ENCODE measurements at places on chromosomes 4 and X.

DNA sequence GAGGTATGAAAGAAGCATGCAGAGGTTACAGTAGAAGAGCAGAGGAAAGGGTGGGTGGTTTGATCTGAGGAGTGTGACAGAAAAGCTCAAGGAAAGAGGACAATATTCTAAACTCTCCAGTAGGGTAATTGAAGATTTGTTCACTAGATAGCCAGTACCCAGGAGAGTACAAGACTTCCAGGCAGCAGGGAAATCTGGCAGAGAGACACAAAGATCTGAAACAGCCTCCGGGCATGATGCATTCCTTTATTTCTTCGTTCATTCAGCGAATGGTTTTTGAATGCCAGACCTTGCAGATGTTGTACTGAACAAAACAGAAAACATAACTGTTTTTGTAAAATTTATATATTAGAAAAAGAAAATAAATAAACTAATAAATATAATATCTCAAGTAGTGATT is 766.6 kb downstream of the FAT4 start:
- DNase-seq: no peak

GRCh38 chr4:36979533-36979932 is 265.0 kb upstream of the NWD2 start:
- DNase-seq: no peak

GRCh38 chrX:12319003-12319519 is 180.8 kb downstream of the FRMPD4 start:
- no peak for DNase-seq

- no peak for DNase-seq
Measured at GRCh38 chrX:23919706-23920320, 12.0 kb downstream of the CXorf58 start.

GRCh38 chrX:153662266-153662665 is 11.3 kb downstream of the PNCK start:
- peak; percentile 63 for DNase-seq

- DNase-seq: no peak
Measured at GRCh38 chrX:116290359-116290758, 119.8 kb downstream of the AGTR2 start.

DNA sequence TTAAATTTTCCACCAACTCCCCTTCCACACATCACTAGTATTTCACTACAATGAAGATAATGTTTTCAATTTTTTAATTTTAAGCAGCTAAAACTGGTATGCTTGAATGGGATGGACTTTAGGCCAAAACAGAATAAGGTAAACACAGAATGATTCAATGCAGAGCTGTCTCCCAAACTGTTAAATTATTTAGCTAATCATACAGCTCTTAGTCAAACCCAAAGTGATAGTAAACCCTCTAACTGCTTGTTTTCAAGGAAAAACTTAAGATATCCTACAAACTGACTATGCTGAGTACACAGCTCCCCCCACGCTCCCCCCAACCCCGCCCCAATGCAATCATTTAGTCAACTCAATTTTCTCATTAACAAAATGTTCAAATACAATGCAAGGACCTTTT is 30.2 kb downstream of the CNOT6L start:
- DNase-seq: no peak

- DNase-seq: no peak
Measured at GRCh38 chr4:27018076-27018475, 157.4 kb downstream of the STIM2 start.

DNA sequence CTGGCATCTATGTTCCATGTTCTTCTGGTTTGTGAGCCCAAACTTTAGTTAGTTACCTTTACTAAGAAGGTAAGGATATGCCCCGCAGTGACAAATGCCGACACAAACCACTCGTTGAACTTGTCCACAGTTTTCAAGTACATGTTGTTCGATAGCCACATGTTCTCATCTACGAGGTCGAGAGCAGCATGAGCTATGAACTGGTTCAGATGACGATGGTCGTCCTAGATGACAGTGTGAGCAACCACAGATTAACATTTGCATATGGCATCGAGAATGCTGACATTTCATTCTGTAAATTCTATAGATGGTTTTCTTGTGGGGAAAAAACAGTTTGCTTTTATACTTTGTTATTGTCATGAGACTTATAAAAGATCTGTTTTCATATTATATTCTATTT is 18.0 kb downstream of the TRAPPC2 start:
- DNase-seq: no peak

- no peak for DNase-seq
Measured at GRCh38 chrX:121256647-121257046, 209.2 kb downstream of the GLUD2 start.

GRCh38 chr4:89136525-89136924 is 25.2 kb downstream of the TIGD2 start:
- DNase-seq: no peak

DNA sequence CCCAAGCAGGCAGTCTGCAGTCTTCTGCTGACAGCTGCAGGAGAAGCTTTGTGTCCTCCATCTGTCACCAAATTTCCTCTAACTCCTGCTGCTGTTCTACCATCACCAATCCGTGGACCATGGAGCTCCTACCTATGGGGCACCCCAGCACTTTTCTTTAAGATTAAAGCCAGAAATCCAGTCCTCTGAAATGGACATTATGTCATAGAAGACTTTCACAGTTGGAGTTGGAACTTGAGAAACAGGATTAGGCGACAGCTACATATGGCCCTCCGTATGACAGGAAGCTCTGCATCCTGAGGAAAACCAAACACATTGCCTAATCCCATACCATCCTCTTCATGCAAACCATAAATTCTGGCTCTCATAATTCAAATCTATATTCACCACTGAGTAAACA is 470.6 kb upstream of the GALNTL6 start:
- DNase-seq: no peak

DNA sequence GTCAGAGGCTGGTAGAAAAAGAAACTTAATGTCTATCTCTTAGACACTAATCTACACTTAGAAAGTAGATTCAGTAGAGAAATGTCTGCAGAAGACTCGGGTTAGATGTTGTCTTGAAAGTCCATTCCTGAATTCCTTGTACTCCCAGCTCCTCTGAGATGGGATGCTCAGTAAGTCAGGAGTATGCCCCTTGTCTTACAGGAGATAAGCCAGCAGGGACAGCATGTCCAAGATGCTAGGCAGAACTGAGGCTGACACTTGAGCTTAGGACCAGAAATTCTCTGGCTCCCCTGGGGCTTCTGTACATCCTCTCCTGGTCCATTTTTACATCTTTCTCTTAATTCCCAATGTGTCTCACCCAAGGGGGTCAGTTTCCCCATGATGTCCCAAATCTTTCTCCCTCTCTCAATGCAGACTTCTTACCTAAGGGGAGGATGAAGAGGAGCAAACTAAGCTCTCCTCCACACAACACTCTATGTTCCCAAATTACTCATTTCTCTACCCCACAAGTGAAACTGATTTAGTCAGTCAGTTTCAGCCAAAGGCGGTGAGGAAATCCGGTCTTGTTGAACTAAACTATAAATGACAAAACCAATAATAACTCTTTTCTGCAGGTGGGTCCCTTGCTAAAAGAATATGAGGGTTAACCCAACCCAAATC is 558.2 kb upstream of the DIPK2B start:
- no peak for DNase-seq

- DNase-seq: no peak
Measured at GRCh38 chrX:40952855-40953254, 132.4 kb upstream of the USP9X start.

GRCh38 chr4:7005571-7005970 is 37.6 kb upstream of the TADA2B start:
- no peak for DNase-seq

DNA sequence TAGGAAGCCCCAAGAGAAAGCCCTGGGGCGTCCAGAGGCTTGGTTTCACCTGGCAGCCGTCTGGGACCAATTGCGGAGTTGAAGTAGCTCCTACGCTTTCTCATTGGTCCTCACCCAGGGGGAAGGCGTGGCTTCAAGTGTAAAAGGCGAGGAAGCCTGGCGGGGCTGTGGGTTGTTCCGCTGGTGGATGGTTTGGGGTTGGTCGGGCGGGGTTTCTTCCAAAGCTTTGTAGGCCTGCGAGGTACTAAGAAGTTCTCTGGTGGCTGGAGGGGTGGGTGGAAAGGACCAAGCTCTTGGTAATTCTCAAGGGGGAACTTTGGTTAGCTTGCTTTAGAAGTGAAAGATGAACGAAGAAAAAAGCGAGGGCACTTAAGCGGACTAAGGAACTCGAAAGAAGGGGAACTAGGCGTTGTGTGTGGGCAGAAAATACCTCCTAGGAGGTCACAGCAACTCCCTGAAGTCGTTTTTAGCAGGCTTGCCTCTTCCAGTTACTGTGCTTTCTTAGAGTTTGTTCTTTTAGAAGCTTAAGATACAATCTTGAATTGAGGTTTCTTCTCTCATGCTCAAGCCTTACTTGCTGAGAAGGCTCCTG is 36.6 kb downstream of the CCNG2 start:
- peak; percentile 59 for DNase-seq

- DNase-seq: no peak
Measured at GRCh38 chr4:147020456-147020855, 74.8 kb upstream of the TTC29 start.

DNA sequence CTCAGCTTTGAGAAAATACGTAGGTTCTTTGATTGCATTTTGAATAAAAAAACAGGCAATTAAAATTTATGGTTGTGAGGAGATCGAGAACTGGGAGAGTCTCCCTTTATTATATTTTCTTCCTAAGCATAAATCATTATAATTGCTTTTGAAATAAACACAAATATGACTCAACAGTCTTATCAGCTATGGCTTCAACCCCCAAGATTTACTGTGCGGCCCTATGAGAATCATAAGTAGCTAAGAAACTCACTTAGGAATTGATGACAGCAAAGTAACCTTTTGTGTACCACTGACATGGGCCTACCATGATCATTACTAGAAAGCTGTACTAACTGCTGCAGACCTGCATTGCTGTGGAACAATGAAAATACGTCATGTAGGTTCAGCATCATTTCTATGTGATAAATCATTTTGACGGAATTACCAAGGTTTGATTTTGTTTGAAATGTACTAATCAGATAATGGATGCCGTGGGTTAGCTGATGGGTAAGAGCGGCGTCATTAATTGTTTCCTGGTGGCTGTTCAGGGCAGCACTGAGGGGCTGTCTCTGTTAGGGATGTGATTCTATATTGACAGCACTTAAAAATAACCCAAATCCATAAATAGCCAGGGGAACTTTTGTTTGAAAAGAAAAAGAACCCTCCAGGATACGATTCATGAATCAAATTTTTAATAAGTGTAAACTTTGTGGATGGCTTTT is 51.5 kb upstream of the GPRIN3 start:
- no peak for DNase-seq

DNA sequence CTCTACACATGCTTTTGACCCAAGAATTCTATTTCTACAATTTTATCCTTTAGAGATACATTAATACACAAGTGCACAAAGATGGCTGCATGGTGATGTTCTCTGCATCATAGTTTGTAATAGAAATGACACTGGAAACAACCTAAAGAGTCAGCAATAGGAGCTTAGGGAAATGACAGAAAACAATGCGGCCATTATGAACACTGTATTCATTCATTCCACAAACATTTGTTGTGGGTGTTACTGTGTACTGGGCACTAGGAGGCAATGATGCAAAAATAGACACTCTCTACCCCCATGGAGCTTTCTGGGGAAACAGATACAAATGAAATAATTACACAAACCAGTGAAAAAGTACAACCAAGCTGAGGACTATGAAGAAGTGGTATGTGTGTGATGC is 32.0 kb downstream of the IDS start:
- no peak for DNase-seq

- DNase-seq: no peak
Measured at GRCh38 chrX:3448563-3448962, 102.1 kb upstream of the MXRA5 start.

DNA sequence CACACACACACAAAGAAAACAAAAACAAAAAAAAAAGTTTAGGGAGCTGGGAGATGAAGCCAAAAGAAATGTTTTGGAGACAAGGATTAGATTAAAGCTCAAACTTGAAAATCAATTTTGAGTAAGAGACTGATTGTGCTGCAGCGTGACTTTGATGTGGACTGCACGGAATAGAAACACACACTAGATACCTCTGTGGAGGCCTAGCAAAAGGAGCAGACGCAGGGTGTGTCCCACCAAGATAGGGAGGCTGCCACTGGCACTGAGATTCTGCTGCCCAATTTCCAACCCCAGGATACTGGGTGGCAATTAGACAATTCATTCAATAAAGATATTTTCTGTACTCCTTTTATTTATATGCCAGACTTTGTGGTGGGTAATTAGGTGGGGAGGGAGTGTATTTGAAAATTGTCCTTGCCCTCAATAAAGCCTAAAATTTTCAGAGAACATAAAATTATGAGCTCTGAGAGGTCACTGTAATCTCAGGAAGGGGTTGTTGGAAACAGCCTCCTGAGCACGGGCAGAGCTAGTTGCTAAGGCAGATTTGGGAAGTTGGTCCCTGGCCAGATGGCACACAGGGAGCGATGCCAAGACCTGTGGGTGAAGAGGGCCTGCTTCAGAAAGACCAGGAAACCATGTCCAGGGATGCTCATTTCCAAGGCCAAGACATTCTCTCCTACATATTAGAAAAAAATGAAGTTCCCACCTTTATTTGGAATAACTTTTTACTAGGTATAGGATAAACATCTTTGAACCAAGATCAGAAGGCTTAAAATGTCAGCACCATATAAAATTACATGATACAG is 1.9 kb upstream of the PPP3CA start:
- no peak for DNase-seq

DNA sequence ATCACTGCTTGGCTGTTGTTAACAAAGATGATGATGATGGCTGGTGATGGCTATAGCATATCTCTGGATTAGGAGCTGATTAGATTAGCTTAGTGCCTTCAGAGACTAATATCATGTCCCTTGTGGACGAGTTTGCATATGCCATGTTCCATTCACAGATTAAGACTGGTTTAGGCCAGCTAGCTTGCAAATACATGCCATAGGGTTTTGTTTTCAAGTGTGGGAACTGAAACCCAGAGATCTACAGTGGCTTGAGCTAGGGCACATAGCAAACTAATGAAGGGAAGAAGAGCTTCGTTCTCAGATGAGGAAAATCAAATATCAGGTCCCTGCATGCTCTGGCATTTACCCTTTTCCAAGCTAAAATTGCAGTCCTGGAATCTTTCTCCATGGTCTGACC is 492.3 kb downstream of the MAGEE1 start:
- DNase-seq: no peak

- DNase-seq: no peak
Measured at GRCh38 chrX:43876680-43877079, 5.6 kb downstream of the MAOB start.

GRCh38 chr4:8832113-8832915 is 39.3 kb downstream of the HMX1 start:
- no peak for DNase-seq

GRCh38 chr4:137678796-137679195 is 146.5 kb upstream of the PCDH18 start:
- no peak for DNase-seq

- no peak for DNase-seq
Measured at GRCh38 chr4:780716-781492, 45.0 kb downstream of the CPLX1 start.

DNA sequence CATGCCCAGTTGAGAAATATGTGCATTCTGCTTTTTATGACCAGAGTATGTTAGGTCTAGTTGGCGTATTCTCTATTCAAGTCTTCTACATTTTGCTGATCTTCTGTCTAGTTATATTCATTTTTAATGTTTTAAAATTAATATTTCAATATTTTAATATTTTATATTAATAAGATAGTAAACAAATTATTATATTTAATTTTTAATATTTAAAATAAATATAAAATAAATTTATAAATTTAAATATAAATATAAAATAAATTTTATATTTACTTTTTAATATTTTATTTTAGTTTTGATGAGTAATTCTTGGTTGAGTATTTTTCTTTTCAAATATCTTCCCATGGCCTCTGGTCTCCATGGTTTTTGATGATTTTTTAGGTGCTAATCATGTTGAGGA is 123.8 kb downstream of the GABRA2 start:
- no peak for DNase-seq

Data from stimulated activated CD4-positive, alpha-beta T cell treated with anti-CD3 and anti-CD28 coated beads, Interleukin-12 subunit alpha, Interleukin-12 subunit beta, amount 100 ng/mL, for 4 hours (primary cell).